ENCODE measurements at places on chromosomes 6 and 20.

GRCh38 chr20:50527068-50527605 lies 17.0 kb downstream of the PTPN1 start:
- DNase-seq = no peak

DNA sequence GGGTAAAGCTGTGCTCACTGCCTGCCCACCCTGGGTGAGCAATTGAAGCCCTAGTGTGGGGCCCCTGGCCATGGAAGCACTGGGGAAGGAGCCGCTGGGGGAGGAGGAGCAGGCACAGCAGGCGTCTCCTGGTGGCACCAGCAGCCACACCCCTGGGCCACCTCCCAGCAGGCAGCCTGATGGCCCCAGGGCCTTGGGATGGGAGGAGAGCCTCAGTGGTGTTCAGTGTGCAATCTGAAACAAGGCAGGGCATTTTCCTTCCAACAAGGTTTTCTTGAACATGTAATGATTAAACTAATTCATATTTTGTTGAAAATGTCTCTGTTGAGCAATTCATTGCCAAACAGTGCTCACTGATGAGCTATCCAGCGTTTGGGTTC lies 151.0 kb downstream of the ZDHHC14 start:
- no peak for DNase-seq

DNA sequence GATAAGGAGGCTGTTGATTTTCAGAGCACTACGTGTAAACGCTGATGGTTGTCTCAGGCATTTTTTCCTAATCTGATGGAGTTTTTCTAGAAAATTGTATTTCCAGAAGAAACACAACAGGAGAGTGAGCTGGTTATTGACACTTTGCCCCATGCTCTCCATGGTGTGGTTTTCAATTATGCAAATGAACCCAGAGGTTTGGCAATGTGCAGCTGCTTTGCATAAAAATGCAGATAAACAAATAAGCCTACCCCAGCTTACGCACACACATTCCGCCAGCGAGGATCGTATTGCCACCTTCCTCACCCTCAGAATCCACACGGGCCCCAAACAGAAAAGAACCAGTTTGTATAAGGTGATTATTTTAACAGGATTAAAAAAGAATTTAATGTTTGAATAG lies 45.1 kb upstream of the FRMD1 start:
- DNase-seq = peak; percentile 98

- no peak for DNase-seq
Observed at GRCh38 chr6:142744836-142745235, 200.1 kb downstream of the HIVEP2 start.

- no peak for DNase-seq
Observed at GRCh38 chr20:6094565-6094964, 28.3 kb downstream of the FERMT1 start.

- DNase-seq = no peak
Observed at GRCh38 chr20:34943808-34944567, 11.6 kb downstream of the GSS start.

DNA sequence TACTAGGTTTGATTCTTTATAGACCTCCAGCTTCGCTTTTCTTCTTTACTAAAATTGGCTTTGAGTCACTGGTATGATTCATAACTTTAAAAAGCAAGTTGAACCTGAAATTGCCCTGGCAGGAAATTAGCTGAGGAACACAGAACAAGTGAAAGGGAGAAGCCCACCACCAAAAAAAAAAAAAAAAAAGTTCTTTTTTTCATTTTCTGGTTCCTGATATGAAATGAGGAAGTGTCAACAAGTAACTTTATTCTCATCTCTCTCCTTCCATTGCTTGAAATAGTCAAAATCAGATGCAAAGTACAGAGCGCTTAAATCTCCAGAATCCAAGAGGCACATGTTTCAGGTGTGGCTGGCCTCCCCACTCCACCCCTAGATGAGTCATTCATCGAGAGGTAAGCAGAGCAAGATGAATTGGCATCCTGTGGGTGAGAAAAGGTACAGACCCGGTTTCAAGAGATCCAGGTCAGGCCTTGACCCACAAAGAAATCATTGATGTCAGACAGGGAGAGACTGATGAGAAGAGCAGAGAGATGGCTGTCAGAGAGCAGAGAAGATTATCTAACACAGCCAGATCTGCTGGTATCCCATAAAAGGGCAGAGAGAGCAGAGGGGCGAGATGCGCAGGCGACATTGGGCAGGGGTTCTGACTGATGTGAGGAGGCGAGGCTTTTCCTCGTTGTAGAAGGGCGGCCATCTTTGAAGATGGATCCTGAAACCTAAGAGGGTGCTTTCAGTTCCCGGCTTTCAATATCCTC lies 54.8 kb upstream of the MBOAT1 start:
- no peak for DNase-seq

Data from NCI-H526 (cell line).